ENCODE measurements at places on chromosomes 4 and X. TPM values are rescaled to one million over a fixed set of nuclear protein-coding genes. Genes with fewer than 3 reads are reported as not detected.
A peak's percentile ranks its signal among the peaks of the same experiment; 100 is the strongest.

- no peak overlapping the region for H3K4me3 ChIP-seq
- no peaks in the 10 kb centered on the region for H3K27me3 ChIP-seq
- no peaks in the 10 kb centered on the region for H3K36me3 ChIP-seq
Measured at GRCh38 chrX:17788956-17789562, 51.8 kb downstream of the SCML1 start.

DNA sequence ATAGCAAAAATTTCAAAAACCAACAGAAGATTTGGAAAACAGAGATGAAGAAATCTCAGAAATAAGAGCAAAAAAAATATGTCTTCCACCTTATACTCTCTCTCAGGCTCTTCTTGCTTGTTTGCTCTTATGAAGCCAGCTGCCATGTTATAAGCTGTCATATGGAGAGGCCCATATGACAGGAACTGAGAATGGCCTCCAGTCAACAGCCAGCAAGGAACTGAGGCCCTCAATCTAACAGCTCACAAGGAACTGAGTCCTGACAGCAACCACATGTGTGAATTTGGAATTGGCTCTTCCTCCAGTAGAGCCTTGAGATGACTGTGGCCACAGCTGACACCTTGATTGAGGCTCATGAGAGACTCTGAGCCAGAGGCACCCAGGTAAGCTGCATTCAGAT, 51.3 kb upstream of the MAOA start:
- no peak for DNase-seq
- no peaks in the 10 kb centered on the region for H3K36me3 ChIP-seq
- H3K4me1 ChIP-seq = no peaks in the 10 kb centered on the region
- H3K4me3 ChIP-seq = no peak overlapping the region
- no peak overlapping the region for H3K27ac ChIP-seq
- no peaks in the 10 kb centered on the region for H3K27me3 ChIP-seq

DNA sequence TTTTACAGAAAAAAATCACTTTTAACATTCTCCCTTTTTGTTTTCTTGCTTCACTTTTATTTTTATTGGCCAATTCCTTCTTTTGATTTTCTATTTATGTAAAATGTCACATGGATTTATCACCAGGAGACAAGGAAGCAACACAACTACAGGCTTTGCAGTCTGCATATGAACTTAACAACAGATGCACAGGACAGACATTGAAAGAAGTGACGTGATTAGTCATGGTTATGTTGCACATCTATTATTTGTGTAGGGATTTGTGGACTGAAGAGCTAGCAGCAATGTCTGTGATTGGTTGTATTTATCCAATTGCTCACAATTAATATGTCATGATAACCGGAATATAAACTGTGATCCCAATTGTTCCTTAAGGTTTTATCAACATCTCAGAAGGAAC, 147.8 kb upstream of the KLF3 start:
- no peaks in the 10 kb centered on the region for H3K4me1 ChIP-seq
- no peak overlapping the region for H3K27ac ChIP-seq
- no peak for DNase-seq
- no peaks in the 10 kb centered on the region for H3K36me3 ChIP-seq
- H3K27me3 ChIP-seq = no peaks in the 10 kb centered on the region
- no peak overlapping the region for H3K4me3 ChIP-seq

DNA sequence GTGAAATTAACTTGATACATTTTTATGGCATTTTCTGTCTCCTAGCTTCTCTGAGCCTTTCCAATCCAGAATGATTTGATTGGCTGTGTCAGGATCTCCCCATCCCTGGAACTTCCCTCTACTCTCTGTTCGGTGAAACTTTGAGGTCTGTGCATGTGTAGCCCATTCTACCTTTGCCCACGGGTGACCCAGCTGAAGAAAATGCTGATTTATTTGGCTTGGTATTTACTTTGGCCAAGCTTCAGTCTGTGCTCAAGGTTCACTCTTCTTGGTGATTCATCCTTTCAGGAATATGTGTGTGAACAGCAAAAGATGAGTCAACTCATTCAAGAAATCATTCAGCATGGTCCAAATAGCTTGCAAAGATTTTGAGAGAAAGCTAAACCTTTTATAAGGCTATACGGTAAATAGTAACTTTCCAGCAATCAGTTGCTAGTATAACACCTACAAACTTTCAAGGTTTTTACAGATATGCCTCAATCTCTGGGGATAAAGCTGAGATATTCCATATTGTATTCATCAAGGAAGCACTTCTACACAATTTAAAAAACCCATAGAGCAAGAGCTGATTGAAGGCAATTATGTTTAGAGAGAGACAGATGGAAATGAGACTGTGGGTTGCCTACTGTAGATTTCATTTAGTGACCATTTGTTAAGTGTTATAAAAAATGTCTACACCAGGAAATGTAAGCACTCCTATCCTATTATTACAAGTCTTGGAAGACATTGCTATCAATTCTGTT, 233.9 kb upstream of the CXXC4 start:
- H3K4me3 ChIP-seq = no peak overlapping the region
- H3K27me3 ChIP-seq = no peaks in the 10 kb centered on the region
- H3K36me3 ChIP-seq = no peaks in the 10 kb centered on the region
- no peak overlapping the region for H3K27ac ChIP-seq
- no peak for DNase-seq
- H3K4me1 ChIP-seq = no peaks in the 10 kb centered on the region

DNA sequence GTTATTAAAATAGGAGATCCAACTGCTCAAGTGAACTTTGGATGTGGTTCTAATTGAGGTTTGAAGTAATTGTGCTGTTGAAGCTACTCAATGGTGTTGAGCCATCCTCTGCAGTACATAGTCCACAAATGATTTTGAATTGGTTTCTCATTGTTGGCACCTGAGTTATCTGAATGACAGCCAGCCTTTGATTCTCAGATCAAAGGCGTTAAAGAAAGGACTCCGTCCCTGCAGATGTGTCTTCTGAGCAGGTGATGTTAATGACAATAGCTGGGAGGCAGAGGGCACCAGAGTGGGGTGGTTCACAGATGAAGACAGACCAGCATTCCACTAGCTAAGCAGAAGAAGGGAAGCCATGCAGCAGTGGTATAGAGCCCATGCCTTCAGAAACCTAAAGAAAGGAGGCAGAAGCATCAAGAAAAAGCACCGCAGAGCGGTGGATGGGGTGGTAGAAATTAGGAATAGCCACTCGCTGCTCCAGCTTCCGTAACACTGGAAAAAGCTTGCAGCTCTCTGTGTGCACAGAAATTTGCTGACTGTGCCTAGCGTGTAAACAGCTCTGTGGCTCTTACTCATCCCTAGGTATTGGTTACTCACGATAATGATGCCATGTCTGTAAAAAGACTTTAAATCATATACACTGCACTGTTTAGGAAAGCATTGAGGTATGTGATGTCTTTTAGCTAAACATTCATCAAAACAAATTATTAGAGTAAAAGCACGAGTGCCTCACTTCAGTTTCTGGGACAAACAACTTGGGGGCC, 79.2 kb upstream of the CLCN4 start:
- H3K4me3 ChIP-seq = no peak overlapping the region
- H3K27me3 ChIP-seq = no peaks in the 10 kb centered on the region
- DNase-seq = no peak
- peak overlapping the region; percentile 39 for H3K27ac ChIP-seq
- H3K4me1 ChIP-seq = peaks cover 37% of the 10 kb centered on the region
- H3K36me3 ChIP-seq = peaks cover 13% of the 10 kb centered on the region

The STK32B gene
- total RNA-seq = 3.5 TPM

The FAT1 gene
- total RNA-seq = 244 TPM

The KLHL4 gene
- 2.5 TPM for total RNA-seq

The RAPGEF2 gene
- 61.5 TPM for total RNA-seq

The TBC1D8B gene
- 4.2 TPM for total RNA-seq

The ZNF630 gene
- 2.7 TPM for total RNA-seq
